ENCODE measurements at places on chromosomes 1 and 21.
A peak's percentile ranks its signal among the peaks of the same experiment; 100 is the strongest.

GRCh38 chr1:54745864-54746263, 18.5 kb downstream of the PARS2 start:
- no peak for DNase-seq

GRCh38 chr1:179184403-179184802, 45.1 kb downstream of the ABL2 start:
- no peak for DNase-seq

DNA sequence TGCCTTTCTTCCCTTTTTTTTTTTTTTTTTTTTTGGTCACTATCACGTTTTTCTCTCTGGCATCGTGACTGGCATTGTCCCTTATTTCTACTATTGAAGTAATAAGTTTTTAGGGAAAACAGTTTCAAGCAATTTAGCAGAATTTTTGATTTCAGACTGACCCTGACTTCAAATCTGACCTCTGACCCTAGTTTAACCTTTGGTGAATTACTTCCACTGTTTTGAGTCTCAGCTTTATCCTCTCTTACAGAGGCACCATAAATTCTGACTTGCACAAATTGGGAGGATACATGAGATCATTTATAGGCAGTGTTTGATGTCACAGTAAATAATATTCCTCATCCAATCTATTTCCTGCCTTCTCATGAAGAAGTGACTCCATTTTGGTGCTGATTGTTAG, 187.0 kb downstream of the FASLG start:
- no peak for DNase-seq

DNA sequence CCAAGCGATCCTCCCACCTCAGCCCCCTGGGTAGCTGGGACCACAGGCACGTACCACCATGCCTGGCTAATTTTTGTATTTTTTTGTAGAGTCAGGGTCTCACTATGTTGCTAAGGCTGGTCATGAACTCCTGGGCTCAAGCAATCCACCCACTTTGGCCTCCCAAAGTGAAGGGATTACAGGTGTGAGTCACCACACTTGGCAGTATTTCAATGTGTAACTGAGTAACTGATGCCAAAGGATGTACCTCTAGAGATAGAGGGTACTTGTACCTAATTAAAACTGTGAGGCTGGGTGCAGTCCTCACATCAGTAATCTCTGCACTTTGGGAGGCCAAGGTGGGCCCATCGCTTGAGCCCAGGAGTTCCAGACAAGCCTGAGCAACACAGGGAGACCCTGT, 258.7 kb upstream of the DMRTA2 start:
- no peak for DNase-seq

DNA sequence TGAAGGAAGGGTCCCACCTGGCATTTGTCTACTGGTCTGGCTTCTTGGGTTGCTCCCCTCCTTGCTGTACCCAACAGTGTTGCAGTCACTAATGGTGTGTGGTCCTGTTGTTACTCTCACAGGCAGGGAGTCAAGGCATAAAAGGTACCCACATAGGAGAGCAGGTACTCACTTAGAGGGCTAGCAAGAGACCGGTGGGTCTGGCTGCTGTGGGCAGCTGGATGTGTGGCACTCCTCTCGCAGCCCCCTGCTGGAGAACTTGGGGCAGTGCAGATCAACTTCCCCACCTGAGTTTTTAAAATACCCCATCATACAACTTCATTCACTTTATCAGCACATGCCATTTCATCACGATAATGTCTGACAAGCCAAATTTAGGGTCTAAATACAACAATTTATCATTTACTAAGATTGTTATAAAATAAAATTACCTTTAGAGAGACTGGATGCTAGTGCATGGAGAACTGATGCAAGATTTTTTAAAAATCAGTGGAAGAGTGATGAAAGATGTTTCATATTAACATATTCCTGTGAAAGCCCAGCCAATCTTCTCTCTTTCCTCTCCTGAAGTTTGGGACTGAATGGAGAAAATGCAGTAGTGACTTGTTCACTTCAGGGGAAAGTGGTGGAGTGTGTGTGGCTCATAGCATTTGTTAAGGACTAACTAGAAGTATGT, 42.8 kb downstream of the ACP6 start:
- DNase-seq, result no peak

DNA sequence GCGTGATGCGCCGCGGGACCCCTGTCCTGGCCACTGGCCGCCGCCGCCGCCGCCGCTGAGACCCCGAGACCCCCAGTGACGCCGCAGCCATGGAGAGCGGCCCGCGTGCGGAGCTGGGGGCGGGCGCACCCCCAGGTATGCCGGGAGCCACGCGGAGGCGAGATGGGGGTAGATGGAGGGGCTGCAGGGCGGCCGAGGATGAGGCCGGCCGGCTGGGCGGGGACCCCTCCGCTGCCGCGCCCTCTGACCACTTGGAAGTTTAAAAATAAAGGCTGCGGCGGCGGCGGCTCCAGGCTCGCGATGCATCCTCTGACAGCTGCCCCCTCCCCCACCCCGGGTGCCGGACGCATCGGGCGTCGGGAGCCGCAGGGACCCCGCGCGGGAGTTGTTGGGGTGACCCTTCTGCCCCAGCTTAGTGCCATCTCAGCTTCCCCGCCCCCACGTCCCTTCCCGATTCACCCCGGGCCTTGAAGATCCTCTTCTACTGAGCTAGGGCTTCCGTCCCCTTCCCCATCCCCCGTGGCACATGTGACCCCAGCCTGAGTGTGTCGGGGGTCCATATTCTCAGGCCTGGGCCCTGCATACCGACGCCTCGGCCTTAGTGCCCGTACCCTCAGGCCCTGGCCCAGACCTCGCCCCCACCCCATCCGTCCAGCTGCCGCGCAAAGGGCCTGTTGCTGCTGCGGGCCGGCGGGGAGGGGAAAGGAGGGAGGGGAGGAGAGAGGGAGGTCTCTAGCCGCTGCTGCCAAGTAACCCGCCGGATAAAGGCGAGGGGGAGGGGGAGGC, 562 bp downstream of the MAP7D1 start:
- no peak for DNase-seq

DNA sequence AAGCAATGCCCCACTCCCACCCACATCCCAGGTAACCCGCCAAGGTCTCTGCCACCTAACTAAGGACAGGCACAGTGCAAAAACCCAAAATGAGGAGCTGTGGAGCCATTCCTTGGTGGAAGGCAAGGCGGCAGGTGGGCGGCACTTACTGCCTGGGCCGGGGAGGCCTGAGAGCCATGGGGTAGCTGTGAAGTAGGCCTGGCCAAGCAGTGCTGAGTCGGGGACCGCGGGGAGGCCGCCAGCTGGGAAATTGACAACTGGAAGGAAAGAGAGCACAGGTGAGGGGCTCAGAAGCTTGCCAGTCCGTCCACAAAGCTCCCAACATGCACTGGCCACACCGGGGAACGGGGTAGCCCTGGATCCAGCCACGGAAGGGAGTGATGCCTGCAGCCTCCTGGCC, 85.3 kb downstream of the NPHP4 start:
- no peak for DNase-seq

DNA sequence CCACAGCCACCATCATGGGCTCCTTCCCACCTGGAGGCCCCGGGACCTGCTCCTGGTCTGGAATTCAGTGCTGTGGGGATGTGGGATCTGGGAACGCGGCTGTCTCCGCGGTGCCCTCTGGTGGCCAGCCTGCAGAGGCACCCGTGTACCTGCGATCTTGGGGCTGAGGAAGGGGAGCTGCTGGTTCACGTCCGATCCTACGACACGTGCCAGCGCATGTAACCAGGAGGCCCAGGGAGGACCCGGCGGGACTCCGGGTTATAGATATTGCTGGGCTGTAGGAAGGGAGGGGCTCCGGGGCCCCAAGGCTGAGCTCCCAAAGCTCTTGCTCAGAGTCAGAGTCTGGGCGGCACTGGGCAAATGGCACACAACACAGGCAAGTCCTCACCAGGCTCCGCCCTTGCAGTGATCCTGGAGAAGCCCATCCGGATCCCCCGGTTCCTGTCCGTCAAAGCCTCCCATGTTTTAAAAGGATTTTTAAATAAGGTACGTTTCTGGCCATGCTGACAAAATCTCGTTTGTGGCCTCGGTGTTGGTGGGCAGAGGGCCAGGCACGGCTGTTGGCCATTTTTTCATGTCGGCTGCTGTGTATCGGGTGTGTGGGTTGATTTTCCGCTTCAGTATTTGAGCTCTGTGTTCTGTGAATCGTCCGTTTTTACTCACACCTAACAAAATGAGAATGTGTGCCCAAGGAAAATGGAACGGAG, 20.1 kb downstream of the FAAP20 start:
- no peak for DNase-seq

DNA sequence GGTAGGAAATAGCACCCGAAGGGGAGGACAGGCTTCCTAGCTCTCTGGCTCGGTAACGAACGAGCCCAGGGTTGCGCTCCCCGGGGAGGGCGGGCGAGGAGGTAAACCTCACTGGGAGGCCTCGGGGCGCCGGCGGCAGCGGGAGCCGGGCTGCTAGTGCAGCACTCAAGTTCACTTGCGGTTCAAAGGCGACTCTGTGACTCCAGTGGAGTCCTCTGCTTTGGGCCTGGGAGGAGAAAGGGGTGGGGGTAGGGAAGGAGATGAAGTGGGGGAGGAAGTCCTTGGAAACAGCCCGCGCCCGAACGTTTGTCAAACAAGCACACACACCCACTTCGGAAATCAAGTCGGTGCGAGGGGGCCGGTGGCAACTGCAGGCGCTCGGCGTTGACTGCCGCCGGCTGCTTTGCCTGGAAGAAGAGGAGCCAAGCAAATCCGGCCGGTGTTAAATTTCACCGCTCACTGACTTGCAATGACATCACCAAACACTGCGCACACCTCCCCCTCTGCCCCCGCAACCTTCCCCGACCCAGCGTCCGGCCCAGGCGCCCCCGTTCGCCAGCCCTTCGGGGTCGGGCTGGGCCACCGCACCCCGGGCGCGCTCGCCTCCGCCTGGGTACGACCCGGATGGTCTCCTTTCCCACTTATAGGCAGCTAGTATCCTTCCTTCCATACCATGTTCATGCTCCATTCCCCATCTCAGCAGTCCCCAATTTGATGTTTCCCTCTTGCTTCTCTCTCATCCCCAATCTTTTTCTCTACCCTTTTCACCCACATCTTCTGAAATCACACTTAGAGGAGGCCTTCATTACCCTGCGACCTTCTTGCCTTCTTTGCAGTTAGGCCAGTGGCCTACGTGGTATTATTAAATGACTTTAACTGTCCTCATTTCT, at the start of gene COL24A1:
Gene COL24A1, minus strand, starts transcription at position 207 of the 890 bp plus-strand sequence. CDS start 376 bp downstream, outside the sequence.
- DNase-seq, result no peak

- no peak for DNase-seq
Measured at GRCh38 chr1:206006946-206007345, 3.8 kb upstream of the RAB7B start.

- peak; percentile 84 for DNase-seq
Measured at GRCh38 chr1:68217060-68217554, 15.2 kb downstream of the WLS start.

GRCh38 chr21:43295066-43295958, 126.5 kb downstream of the CRYAA start:
- DNase-seq, result no peak

GRCh38 chr1:66932291-66932690, 7.5 kb downstream of the MIER1 start:
- no peak for DNase-seq

GRCh38 chr1:28456078-28456477, 49.8 kb upstream of the RCC1 start:
- DNase-seq, result no peak

- no peak for DNase-seq
Measured at GRCh38 chr1:14939527-14940284, 213.8 kb upstream of the TMEM51 start.

DNA sequence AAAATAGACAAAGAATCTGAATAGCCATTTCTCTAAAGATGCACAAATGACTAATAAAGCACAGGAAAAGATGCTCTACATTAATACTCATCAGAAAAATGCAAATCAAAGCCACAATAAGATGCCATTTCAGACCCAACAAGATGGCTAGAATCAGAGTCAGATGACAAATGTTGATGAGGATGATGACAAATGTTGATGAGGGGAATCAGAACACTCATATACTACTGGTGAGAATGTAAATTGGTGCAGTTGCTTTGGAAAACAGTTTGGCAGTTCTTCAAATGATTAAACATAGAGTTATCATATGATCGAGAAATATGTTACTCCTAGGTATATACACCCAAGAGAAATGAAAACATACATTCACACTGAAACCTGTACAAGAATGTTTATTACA, 33.9 kb downstream of the LRRC40 start:
- DNase-seq, result no peak

GRCh38 chr1:78619032-78619431, 1.2 kb upstream of the IFI44L start:
- no peak for DNase-seq

GRCh38 chr1:222931023-222931422, 116.2 kb downstream of the DISP1 start:
- DNase-seq, result no peak

GRCh38 chr21:25094695-25095094, 512.6 kb downstream of the MRPL39 start:
- DNase-seq, result no peak

DNA sequence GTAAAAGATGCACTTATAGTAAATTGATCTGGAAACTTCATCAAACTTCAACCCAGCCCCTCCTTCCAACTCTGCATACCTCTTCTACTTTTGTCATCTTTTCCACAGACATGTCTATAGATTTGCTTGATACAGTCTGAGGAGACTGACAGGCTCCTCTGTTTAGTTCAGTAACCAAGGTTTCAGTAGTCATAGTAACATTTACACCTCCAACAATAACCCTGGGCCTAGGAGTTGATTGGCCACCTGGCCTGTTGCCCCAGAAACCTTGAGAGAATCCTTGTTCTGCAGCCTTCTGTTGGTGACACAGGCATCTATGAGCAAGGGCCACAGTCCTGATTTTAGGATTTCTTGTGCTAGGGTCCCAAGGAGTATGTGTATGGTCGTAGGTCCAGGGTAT, at the start of gene CFAP141:
Gene CFAP141, minus strand, starts transcription at position 138 of the 400 bp plus-strand sequence. Its CDS starts 26 bp downstream, at position 112.
- DNase-seq, result no peak

DNA sequence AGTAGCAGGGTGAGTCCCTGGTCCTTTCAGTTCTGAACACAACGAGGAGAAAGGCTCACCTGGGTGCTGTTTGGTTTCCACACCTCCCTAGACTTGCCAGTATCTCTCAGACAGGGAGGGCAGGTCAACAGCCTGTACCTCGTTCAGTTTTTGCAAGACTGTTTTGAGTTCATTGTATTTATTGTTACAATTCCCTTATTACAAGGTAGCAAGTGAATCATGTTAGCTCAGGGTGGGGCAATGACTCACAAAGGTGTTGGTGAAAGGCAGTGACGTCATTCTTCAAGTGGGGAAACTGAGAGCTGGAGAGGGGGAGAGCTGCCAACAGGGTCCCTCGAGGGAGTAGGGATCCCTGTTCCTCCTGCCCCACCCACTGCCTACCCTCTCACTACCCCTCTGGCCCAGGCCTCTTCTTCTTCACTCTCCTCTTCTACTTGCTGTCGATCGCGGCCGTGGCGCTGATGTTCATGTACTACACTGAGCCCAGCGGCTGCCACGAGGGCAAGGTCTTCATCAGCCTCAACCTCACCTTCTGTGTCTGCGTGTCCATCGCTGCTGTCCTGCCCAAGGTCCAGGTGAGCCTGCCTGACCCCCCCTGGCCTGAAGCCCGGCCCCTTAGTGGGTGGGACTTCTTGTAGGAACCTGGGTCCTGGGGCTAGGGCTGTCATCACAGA, 13.4 kb downstream of the SERINC2 start:
- DNase-seq, result no peak

GRCh38 chr1:194723067-194723466, 1536.7 kb upstream of the B3GALT2 start:
- no peak for DNase-seq
